ENCODE measurements at places on chromosomes 1 and 21.

DNA sequence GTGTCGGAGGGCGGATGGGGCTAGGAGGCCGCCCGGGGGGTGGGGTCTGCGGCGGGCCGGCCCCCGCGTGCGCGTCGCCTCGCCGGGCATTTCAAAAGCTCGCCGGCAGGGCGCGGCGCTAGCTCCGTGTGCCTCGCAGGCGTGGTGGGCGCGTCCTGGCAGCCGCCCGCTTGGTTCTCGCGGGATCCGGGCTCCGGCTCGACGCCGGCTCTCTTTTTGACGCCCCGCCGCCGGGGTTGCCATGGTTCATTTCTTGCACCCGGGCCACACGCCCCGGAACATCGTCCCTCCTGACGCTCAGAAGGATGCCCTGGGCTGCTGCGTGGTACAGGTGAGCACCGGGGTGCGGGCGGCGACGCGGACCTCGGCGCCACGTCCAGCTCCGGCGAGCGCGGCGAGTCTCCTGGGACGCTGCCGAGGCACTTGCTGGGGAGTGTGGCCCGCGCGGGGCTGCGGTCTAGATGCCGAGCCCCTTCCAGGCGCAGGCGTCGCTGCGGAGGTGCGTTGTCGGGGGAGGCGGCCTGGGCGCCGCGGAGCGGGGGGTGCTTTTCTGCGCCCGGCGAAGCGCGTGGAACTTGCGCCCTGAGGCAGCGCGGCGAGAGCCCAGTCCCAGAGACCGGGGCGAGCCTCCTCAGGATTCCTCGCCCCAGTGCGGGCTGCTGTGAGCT, at the start of gene ZYG11A:
Gene ZYG11A (plus strand): TSS at position 118 of the 668 bp plus-strand sequence. CDS start 124 bp downstream, at position 242.
- DNase-seq, result peak; percentile 73

DNA sequence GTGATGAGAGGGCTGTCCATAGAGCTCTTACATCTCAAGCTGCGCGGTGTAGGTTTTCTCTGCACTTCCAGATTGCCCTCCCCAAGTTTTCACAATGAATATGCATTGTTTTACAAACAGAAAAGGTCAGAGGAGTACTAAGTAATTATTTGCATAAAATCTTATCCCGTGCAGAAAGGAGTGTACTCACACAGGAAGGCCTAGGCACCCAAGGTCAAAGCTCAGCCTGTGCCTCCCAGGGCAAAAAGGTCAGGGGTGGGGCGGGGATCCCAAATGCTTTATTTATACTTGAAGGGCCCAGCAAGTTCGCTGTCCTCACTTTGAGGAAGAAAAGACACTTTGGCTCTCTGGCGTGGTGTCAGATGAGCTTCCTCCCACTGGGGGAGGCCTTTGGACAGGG, 10.3 kb upstream of the KCNE1 start:
- DNase-seq, result no peak

- no peak for DNase-seq
These were observed 137.2 kb upstream of the POU3F1 start for GRCh38 chr1:38183747-38184146.

- DNase-seq, result no peak
These were observed 178.4 kb upstream of the TMEM51 start for GRCh38 chr1:14975119-14975518.

- DNase-seq, result no peak
These were observed 6.3 kb upstream of the ZC3H12A start for GRCh38 chr1:37468037-37468436.

DNA sequence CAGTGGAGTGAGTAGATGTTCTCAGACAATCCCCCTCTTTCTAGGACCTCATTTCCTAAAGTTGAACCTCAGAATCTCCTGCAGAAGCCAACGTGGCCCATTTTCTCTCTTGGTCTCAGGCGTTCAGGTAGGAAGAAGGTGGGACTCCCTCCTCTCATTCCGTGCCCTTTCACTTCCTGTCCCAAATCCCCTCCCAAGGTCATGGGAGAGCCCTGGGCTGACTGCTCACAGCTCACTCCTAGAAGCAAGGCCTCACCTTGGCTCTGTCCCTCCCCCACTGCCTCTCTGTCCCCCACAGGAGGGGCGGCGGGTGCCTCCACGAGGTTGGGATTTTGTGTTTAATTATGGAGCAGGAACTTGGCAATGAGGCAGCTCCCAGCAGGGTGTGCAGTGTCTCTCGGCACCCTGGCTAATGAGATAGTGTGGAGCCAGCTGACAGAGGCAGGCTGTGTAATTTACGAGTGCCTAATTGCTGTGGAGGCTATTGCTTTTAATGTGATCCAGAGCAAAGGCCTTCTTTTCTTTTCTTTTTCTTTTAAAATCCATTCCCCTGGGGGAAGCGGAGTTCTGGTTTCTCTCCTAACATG, 9.1 kb upstream of the CDK18 start:
- DNase-seq, result no peak

- DNase-seq, result peak; percentile 18
These were observed 16.3 kb upstream of the SARS1 start for GRCh38 chr1:109197158-109198042.

DNA sequence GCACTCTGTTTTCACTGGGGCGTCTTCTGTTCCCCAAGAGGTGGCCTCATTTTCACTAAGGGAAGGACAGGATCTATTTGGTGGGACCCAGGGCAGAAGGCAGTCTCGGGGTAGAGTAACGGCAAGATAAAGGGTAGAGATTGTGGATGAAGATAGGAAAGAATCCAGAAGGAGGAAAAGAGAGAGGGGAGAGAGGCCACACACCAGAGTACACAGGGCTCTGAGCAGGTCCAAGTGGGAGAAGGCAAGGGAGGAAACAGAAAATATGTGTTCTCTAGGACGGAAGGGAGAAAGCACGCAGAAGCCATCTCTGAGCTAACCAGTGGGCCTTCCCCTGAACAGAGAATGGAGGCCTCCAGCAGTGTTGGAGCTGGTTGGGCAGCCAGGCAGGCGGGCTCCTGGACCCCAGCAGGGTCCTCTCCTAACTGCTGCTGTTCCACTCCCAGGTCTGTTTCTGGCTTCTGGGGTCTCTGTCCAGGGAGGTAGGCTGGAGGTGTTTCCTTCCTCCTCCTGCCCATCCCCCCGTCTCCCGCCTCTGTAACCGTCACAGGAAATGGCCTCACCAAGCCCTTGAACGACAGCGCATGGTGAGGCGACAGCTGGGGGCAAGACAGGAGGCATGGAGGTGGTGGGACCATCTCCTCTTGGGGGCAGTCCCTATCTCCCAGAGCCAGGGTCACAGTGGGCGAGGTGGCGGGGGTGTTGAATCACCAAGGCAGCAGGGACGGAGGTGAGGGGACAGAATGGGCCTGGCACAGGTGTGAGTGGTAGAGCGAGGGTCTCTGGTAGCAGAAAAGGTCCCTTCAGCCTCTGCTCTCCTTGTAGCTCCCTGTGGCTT, 649 bp downstream of the PTPN7 start:
- no peak for DNase-seq
